AG04449 (cell line): ENCODE measurements at places on chromosomes 11 and 22.

- DNase-seq = no peak
Measured at GRCh38 chr11:11451501-11452005, 98.5 kb upstream of the CSNK2A3 start.

DNA sequence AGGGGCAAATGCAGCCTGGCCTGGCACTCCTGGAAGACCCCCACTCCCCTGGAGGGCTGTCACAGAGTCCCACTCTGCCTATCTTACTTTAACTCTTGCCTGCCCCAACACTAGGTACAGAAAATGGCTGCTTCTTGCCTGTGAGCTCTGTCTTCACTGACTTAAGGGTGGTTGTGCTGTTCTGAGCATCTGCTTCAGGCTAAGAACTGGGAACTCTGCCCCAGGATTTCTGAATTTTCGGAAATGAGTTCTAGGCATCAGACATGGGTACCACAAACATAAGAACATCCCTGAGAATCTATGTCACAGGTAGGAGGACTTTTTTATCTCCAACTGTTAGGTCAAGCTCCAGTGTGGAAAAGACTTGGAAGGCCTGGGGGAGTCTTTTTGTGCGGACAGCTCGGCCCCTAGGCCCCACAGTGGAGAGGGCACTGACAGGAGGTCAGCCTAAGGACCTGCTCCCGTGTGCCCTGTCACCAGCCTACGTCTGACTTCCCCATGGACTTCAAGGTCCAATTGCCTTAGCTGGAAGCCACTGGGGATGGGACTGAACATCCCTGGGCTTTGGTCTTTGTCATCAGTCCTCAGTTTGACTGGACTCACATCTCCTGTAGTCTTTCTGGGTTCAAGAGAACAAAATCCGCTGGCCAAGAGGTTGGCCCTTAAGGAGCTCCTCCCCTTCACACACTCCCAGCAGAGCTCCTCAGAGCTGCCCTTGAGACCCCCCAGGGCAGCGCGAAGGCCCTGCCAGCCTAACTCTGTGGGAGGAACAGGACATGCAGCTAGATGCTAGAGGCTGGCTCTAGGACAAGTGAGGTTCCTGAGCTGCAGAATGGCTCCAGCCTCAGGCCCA, 31.9 kb downstream of the PPP2R1B start:
- DNase-seq = no peak

GRCh38 chr22:21070690-21071615, 25.2 kb downstream of the LRRC74B start:
- no peak for DNase-seq

- no peak for DNase-seq
Measured at GRCh38 chr11:19628018-19628417, 84.6 kb upstream of the NAV2 start.

- no peak for DNase-seq
Measured at GRCh38 chr11:110366291-110366690, 63.5 kb upstream of the FDX1 start.

GRCh38 chr11:12853325-12853651, 155.8 kb upstream of the RASSF10 start:
- DNase-seq = no peak

- no peak for DNase-seq
Measured at GRCh38 chr11:62494246-62494645, 52.4 kb downstream of the AHNAK start.

- no peak for DNase-seq
Measured at GRCh38 chr11:69144316-69145049, 11.3 kb upstream of the SMIM38 start.

GRCh38 chr11:96219981-96220623, 122.9 kb downstream of the MAML2 start:
- no peak for DNase-seq

GRCh38 chr11:11789735-11790369, 51.9 kb upstream of the USP47 start:
- DNase-seq = no peak

DNA sequence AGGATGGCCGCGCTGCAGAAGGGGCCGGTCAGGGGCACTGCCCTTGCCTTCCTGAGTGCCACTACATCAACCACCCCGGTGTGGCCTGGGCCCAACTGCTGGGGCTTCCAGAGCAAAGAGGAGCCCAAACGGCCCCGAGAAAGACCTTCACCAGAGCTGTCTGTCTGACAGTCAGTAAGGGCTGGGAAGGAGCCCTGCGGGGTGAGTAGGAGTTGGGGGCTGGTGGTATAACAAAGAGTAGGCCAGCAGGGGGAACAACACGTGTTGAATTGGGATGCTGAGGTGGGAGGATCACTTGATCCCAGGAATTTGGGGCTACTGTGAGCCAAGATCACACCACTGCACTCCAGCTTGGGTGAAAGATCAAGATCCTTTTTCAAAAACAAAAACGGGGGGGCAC, 3.9 kb downstream of the GSTT4 start:
- DNase-seq = no peak

- DNase-seq = peak; percentile 29
Measured at GRCh38 chr11:113532697-113533424, 57.7 kb upstream of the DRD2 start.

DNA sequence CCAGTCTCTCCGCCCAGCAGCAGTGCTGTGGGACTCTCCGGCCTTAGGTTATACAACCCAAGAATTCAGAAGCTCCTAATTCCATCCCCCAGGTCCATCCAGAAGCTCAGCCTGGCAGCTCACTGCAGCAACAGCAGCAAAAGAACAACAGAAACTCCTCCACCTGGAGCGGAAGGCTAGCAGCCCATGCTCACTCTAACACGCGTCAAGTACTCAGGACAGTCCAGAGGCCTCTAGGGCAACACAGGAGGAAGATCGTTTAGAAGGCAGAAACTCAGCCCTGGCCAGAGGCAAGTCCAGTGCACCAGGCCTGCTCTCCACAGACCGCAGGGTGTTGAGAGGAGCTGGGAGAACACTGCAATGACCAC, 17.1 kb downstream of the PLA2G6 start:
- DNase-seq = no peak

DNA sequence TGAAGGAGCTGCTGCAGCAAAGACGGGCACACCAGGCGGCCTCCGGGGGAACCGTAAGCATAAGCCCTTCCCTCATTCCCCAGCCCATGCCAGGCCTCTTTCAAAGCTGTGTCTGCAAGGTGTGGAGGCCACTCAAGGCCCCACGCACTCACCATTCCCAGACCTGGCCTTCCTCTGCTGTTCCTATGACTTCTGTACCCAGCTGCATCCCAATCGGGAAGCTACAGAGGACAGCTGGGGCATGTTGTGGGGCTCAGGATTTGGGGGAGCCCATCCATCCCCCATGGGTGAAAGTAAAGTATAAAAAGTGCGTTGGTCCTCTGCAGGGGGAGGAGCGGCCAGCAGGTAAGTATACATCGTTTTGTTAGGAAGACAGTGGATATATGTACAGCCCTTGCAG, 2.2 kb downstream of the POU2AF3 start:
- DNase-seq = no peak

- DNase-seq = no peak
Measured at GRCh38 chr11:98455500-98456307, 565.0 kb upstream of the CNTN5 start.

DNA sequence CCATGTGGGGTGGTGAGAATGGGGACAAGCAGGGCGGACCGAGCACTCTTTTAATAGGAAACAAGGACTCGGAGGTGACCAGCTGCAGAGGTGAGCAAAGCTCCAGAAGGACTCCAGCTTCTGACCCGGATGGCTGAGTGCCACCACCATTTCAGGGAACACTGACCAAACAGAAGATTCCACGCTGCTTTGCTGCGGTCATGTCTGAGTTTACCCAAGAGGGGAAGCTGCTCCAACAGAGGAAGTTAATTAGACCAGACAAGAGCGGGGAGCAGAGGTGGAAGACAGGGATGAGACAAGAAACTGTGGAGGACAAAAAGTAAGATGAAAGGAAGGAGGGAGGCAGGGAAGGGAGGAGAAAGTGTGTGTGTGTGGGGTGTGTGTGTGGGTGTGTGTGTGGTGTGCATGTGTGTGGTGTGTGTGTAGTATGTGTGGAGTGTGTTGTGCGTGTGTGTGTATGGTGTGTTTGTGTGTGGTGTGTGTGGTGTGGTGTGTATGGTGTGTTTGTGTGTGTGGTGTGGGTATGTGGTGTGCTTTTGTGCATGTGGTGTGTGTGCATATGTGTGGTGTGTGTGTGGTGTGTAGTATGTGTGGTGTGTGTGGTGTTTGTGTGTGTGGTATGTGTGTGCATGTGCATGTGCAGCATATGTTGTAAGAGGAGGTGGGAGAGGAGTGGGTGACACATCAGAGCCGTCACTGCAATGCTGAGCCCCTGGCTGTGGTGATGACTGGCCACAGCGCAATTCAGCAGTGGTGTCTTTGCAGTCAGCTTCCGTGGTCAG, 82.2 kb upstream of the AKIP1 start:
- DNase-seq = no peak

DNA sequence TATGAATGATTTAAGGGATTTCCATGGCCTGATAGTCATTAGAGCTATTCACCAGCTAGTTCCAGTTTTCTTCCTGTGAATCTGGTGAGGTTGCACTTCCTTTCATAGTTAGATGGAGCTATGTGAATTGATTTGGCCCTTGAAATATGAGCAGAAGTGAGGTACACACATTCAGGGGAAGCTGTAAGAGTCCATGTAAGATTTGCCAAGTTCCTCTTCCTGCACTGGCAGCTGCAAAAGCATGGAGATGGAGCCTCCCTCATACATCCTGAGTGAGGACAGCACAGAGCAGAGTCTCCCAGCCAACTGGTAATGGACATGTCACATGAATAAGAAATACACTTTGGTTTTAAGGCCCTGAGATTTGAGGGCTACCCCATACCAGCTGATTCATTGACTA, 111.7 kb downstream of the CD44 start:
- no peak for DNase-seq

- DNase-seq = no peak
Measured at GRCh38 chr11:86524620-86525352, 147.6 kb downstream of the ME3 start.

DNA sequence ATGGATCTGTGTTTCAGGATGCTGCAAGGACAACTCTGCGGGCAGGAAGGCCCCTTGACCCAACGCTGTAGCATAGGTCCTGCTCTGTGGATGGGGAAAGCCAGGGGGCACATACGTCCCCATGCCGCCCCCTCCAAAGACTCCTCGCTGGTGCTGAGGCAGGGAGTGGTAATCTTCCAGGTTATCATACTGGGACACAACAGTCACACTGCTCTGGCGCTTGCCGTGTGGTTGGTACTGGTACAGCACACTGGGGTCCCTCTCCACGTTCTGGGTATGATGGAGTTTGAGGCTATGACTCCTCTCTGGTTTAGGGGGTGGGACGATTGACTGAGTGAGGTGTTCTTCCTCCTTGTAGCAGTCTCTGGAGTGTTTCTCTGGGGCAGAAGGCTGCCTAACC, 26.2 kb upstream of the TP53AIP1 start:
- no peak for DNase-seq

DNA sequence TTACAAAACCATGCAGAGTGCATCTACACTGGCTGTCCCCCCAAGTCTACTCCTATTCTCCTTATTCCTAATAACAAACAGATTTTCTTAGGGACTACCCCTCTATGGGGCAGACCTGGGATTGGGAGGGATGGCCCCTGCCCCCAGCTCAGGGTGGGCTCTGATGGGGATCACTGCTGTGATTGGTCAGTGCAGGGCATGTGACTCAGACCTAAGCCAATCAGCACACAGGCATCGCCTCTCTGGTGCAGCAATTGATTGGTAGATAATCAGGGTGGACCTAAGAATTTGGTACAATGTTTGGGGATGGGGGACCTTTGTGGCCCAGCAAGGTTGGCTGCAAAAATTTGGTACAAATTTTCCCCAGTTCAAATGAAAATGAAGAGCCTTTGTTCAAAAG, 57.2 kb upstream of the SHANK2 start:
- no peak for DNase-seq

- no peak for DNase-seq
Measured at GRCh38 chr11:10793470-10794255, 15.1 kb downstream of the EIF4G2 start.

DNA sequence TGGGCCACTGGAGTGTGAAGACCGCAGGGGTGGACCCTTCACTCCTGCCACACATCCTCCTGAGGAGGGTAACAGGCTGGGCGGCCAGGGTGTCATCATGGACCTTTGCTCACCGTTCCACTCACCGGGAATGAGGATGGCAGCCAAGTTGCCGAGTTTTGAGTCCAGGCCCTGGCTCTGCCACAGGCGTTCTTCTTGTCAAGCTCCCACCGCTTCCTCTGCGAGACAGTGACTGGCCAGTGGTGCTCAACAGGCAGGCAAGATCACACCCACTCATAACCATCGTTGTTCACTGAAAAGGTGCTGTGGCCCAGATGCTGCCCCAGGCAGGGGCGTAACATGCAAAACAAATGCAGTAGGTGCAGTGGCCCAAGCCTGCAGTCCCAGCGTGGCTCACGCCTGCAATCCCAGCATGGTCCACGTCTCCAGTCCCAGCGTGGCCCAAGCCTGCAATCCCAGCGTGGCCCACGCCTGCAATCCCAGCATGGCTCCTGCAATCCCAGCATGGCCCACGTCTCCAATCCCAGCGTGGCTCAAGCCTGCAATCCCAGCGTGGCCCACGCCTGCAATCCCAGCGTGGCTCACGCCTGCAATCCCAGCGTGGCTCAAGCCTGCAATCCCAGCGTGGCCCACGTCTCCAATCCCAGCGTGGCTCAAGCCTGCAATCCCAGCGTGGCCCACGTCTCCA, 5.0 kb upstream of the PANX2 start:
- no peak for DNase-seq

DNA sequence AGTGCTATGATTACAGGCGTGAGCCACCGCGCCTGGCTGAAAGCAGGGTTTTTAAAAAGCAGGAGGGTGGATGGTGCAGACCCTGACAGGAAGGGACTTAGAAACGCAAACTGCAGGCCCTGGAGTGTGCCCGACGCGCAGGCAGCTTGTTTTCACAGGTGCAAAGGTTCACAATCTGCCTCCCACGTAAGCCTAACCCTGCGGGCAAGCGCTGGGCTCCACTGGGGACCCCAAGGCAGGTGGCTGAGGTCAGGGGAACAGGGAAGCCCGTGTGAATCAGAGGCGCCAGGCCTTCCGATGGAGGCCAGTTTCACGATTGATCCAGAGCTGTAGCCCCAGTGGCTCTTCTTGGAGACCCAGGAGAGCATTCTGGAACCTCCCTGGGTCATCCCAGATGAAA, 256.3 kb downstream of the BRD1 start:
- DNase-seq = no peak

GRCh38 chr22:42114721-42115120, 15.9 kb downstream of the CYP2D6 start:
- DNase-seq = no peak

- no peak for DNase-seq
Measured at GRCh38 chr22:41245917-41246499, 5.3 kb upstream of the CHADL start.

- no peak for DNase-seq
Measured at GRCh38 chr11:95295382-95296149, 64.6 kb upstream of the SESN3 start.

DNA sequence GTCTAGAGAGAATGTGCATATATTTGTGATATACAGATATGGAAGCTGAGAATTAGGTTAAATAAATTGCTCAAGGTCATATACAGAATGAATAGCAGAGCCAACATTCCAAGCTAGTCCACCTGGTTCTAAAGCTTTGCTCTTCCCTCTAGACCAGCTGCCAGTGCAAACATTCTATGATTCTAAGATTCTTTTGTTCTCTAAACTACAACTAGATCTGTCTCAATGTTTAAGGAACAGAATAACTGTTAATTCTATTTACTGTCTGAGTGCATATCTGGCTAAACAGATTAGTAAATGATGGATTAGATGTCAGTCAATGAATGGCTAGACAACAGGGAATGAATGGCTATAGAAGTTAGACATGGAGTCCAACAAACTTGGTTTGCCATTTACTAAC, 19.6 kb downstream of the KCNE3 start:
- no peak for DNase-seq
